NCI-H82 (cell line): ENCODE measurements at places on chromosomes 3 and 15.

- DNase-seq, result no peak
Observed at GRCh38 chr3:26428992-26429391, 193.6 kb upstream of the LRRC3B start.

DNA sequence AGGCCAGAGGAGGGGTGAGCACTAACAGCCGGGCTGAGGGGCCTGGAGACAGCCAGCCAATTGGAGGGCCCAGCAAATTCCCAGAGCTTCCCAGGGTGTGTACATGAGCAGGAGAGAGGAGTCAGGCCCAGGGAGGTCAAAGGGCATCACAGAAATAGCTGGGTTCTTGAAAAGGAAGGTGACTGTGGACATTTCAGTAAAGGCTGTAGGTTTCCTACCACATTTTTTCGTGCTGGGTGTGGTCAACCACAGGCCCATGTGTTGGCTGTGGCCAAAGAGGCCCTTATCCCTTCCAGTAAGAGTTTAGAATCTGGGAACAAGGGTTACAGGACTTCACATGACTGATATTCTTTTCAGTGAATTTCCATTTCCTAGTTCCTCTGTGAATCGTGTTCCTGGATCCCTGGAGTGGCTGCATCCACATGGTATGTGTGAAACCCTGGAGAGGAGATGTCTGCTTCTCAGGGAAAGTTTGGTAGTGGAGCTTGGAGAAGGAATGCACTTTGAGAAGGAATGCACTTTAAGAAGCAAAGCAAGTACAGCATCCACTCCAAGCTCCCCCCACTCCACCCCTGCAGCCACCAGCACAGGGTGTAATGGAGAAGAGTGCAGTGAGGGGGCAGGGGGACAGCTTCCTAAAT lies 73.2 kb upstream of the HEG1 start:
- DNase-seq, result no peak

DNA sequence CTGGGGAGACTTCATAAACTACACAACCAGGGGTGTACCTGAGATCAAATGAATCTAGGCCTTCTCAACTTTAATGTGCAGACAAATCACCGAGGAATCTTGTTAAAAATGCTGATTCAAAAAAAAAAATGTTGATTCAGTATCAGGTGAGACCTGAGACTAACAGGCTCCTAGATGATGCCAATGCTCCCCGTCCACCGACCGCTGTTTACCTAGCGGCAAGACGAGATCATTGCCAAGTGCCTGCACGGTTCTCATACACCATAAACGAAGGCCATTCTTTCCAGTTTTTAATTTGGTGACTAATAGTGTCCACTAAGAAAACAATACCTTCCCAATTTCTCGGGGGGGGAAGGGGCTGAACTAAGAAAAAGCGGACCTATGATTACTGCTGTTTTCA lies 2.5 kb upstream of the FSIP1 start:
- DNase-seq, result no peak

GRCh38 chr3:71728632-71729342 lies 3.6 kb upstream of the EIF4E3 start:
- peak; percentile 95 for DNase-seq

GRCh38 chr3:4959180-4959579 lies 20.1 kb upstream of the BHLHE40 start:
- DNase-seq, result no peak

- no peak for DNase-seq
Observed at GRCh38 chr15:64164436-64164835, 1.6 kb upstream of the PPIB start.
